ENCODE measurements at places on chromosomes 5 and 9.
A peak's percentile ranks its signal among the peaks of the same experiment; 100 is the strongest.

- no peak for DNase-seq
Measured at GRCh38 chr5:37208883-37209797, 40.0 kb downstream of the CPLANE1 start.

DNA sequence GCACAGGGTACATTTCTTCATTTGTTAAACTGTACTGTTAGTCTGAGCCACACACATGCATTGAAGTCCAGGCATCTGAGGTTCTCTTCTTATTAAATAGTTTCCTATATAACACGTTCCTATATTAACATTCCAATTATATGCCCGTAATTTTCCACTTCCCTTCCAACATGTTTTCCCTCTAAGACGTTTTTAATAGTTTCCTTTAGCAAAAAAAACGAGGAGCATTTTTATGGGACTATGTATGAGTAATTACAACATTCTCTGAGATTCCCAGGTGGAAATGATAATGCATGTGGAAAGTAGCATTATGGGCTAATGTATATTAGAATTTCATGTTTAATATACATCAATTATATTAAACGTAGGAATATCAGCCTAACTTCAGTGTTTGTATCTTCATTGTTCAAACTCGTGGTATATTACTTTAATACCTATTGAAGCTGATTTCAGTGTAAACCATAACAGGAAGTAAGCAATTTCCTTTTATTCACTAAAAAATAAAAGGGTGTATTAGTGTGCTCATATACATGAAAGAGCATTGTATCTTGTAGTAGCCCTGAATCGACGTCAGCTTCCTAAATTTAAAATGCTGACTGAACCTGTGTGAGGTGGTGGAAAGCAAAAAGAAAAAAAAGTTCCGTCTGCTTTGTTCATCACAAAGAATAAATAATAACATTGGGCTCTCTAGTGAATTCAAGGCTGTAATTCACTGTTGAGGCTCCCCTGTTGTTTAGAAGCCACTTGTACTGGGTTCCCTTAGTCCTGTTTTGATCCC is 11.3 kb downstream of the SMARCA2 start:
- no peak for DNase-seq

DNA sequence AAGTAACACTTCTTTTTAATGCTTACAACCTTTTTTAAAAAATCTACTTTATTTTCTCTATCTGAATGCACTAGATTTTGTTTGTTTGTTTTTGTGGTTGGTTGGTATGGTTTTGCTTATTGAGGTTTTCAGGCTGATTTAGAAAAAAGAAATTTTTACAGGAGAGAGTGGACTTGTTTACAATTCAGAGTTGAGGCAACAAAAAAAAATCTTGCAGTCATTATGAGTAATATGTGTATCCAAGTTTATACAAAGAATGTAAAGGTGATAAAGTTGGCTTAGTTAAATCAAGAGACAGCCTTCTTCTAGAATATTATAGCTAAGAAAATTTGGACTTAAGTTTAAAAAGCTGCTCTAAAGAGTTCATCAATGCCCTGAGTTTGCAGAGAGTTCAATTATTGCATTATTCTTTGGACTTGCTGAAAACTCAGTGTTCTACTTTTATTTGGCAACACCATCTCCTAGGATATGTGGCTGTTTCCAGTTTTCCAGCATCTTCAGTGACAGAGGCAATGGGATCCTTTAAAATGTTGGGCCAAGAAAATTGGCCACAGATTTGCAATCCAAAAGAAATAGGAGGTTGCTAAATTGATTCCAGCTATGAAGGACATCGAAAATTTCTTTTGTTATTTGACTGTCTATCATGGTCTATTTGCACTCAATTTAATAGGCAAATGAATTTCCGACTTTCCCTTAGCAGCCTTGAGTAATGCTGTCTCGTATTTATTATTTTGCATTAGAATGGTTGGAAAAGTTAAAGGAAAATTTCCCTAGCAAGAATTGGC is 10.7 kb downstream of the STK32A start:
- DNase-seq, result no peak

- no peak for DNase-seq
Measured at GRCh38 chr5:107592515-107592914, 78.2 kb downstream of the EFNA5 start.

GRCh38 chr5:124580925-124581737 is 165.3 kb downstream of the ZNF608 start:
- no peak for DNase-seq

DNA sequence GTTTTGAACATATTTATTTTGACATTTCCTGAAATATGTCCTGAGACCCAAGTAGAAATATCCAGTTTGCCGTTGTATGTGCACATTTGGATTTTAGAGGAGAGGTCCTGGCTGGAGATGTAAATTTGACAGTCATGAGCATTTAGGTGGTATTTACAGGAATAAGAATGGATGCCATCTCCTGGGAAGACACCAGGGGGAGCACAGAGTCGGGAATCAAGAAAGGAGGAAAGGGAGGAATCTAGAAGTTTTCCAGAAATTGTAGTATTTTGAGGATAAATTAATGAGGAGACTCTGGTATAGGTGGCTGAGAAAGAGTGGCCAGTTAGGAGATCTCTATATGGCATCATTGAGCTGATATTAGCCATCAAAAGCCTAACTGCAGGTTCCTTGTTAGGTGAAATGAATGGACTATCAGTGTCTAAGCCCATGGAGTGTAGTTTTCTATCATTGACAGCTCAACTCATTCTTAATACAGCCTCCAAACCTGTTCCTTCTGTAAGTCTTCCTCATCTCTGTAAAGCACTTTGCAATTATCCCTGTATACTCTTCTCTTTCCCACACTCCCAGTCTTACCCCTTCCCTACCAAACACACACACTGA is 7.2 kb downstream of the GAPT start:
- DNase-seq, result peak; percentile 48

GRCh38 chr9:77440057-77440456 is 208.1 kb downstream of the GNA14 start:
- DNase-seq, result no peak

- DNase-seq, result no peak
Measured at GRCh38 chr5:173299820-173300219, 28.4 kb downstream of the STC2 start.

GRCh38 chr5:59134471-59135163 is 551.7 kb downstream of the RAB3C start:
- no peak for DNase-seq

DNA sequence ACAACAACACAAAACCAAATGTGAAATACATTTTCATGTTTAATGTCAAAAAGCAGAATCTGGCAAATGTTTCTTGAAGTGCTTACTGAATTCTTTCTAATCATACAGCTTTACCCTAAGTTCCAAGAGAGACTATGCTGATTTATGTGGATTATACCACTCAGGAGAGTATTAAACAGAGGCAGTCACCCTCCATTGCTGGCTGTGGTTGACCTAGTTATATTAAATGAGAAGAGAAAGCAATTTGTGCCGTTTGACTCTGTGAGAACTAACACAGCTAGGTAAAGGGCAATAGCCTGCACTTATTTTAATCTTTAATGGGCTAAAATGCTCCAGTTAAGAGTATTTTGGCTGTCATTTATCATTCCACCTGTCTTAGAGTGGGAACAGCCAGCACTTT is 62.6 kb downstream of the ELL2 start:
- DNase-seq, result no peak

- no peak for DNase-seq
Measured at GRCh38 chr5:170149206-170149515, 43.5 kb downstream of the FOXI1 start.

- DNase-seq, result no peak
Measured at GRCh38 chr5:153672347-153673090, 182.0 kb downstream of the GRIA1 start.

DNA sequence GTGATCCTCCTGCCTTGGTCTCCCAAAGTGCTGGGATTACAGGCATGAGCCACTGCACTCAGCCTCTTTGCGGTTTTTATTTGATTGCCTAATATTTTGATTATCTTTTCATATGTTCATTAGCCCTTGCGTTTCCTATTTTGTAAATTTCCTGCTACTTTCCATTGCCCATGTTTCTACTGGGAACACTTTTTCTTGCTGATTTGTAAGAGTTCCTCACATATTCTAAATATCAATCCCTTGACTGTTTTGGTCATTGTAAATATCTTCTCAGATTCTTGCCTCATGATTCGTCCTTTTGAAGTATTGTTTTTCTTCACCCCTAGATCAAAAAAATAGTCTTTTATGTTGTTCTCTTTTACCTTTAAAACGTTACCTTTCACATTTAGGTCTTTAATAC is 37.9 kb upstream of the TTC1 start:
- DNase-seq, result no peak

DNA sequence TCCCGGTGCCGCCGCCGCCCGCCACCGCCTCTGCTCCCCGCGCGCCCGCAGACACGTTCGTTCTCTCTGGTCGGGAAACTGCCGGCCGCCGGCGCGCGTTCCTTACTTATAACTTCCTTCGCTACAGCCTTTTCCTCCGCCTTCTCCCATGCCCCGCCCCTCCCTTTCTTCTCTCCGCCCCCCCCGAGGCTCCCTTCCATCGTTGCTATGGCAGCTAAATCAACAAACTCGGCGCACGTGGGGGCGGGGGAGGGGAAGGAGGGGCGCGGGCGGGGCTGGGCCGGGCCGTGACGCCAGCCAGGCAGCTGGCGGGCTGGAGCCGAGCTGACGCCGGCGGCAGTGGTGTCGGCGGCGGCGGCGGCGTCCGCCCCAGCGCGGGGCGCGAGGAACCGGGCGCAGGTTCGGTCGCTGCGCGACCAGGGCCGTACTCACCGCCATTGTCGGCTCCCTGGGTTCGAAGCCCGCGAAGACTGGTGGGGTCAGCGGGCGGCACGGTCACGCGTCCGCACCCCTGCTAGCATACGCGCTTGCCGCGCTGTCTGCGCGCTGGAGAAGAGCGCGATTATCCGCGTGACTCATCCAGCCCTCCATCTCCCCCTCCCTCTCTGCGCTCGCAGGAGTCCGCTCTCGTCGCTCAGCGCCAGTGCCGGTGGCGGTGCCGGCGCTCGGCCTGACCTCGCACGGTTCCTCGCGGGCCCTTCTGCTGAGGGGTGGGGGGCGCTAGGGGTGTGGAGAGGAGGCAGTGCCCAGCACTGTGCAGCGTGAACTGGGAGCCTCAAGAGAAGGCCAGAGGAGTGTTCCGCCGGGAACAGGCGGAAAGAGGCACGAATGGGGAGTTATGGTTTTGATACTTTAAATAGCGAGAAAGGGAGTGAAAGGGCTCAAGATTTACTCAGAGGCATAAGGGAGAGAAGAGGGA is at the start of gene KLF4:
TSS of gene KLF4 (minus strand) at position 83 of the 919 bp plus-strand sequence. CDS start 597 bp downstream, outside the sequence.
- DNase-seq, result peak; percentile 94

DNA sequence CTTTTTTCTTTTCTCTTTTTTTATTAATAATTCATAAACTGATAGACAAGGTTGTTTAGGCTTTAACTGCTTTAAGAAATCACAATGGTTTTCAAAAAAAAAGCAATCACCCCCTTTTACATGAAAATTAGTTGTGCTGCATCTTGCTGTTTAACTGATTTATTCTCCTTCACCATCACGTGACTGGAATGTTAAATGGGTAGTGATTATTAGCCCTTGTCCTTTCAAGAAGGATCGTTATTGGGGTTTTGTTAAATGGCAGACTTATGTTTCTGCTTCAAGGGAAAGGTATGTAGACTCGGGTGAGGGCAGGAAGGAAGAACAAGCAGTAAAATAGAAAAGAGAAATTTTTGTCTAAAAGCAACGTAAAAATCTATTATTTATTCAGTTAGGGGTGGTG is 175.6 kb upstream of the TLE4 start:
- no peak for DNase-seq

DNA sequence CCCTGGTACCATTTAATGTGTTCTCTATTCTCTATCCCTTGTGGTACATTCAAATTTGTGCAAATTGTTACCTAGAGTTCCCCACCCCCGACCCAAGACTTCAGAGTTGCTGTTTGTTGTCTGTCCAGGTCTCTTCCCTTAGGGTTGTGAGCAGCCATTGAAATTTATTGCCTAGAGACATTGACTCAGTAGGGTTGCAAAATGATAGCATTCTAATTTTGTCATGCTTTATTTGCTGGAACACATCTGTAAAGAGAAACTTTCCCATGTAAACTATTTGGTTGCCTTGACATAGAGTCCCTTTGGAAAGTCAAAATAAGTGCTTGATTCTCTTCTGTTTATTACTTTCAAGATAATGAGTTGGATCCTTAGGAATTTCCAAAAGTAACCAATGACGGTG is 91.7 kb upstream of the KLF9 start:
- no peak for DNase-seq

DNA sequence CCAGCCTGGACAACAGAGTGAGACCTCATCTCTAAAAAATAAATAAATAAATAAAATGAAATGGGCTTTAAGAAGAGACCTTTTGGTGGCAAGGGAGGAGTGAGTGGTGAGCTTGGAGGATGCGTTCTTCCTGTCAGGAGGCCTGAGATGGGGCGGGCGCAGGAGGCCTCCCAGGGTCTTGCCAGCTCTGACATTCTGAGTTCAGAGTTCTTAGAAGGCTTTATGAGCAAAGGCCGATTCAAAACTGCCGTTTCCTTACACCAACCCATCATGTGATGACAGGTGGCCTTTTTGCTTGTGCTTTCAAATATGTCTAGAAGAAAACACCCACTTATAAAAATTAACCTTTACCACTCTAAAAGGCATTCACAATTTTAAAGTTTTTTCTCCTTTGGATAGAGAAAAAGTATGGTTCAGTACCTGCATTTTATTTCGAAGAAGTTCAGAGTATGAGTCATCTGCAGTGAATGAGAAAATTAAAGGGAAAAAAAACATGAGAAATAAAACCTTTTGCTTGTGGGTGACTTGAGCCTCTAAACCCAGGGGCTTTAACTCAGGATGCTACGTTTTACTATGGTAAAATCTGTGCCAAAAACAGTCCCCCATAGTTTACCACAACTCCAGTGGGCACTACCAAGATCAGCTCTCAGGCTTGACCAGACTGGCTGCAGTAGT is 157.4 kb upstream of the OTULINL start:
- DNase-seq, result no peak

DNA sequence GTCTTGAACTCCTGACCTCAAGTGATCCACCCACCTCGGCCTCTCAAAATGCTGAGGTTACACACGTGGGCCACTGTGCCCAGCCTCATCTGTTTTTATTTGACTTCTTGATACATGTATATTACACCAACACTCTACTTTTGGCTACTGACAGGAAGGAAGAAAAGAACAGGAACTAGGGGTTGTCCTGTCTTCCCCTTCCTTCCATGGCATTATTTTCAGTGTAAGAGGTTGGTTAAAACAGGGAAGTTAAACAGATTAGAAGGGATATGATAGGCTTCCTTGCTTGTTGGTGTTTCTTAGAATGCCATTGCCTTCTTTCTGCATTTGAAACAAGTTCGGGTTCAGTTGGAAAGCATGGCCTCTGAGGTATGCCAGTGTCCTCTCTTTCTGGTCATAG is 312.8 kb downstream of the NDUFS4 start:
- no peak for DNase-seq

Data from WERI-Rb-1 (cell line).